ENCODE measurements at places on chromosomes 11 and 22. TPM values are rescaled to one million over a fixed set of nuclear protein-coding genes. Genes with fewer than 3 reads are reported as not detected.

Gene OVCH2
- total RNA-seq: not detected

Gene GDPD4
- total RNA-seq: not detected

Gene C2CD2L
- 3.7 TPM for total RNA-seq

Gene VSTM5
- total RNA-seq: 0.12 TPM

Gene SLC25A22
- total RNA-seq: 10.7 TPM

Gene GRAMD1B
- total RNA-seq: 5.0 TPM

Gene FOLR2
- total RNA-seq: not detected

Gene DBX1
- total RNA-seq: not detected

Gene SLN
- not detected for total RNA-seq

Gene LRRC10B
- total RNA-seq: not detected

Gene FGF19
- total RNA-seq: not detected

Gene CSNK2A3
- total RNA-seq: 1.2 TPM

Gene VWA5A
- 64.4 TPM for total RNA-seq

Gene CNGA4
- total RNA-seq: 0.06 TPM

Gene ABTB2
- 3.1 TPM for total RNA-seq

Gene HBB
- total RNA-seq: not detected

Gene MOV10L1
- total RNA-seq: 7.8 TPM

Gene KDM2A
- 38.3 TPM for total RNA-seq

Gene SLC37A4
- 7.8 TPM for total RNA-seq

Gene SAA2
- not detected for total RNA-seq

Gene LIF
- total RNA-seq: 13.5 TPM

Gene OR4A16
- total RNA-seq: not detected

Gene NDUFS3
- 85.5 TPM for total RNA-seq

Gene APOA5
- total RNA-seq: not detected

Gene SIK2
- 6.6 TPM for total RNA-seq

Gene GGTLC3
- not detected for total RNA-seq

Gene GNAZ
- 1.8 TPM for total RNA-seq

Gene RHOD
- total RNA-seq: 16.8 TPM

Gene CCDC82
- 19.1 TPM for total RNA-seq

Gene TRIM3
- total RNA-seq: 30.3 TPM

Gene TMEM121B
- under 0.01 TPM for total RNA-seq

Gene PLAAT4
- total RNA-seq: 24.6 TPM

Gene C22orf31
- total RNA-seq: not detected

Gene CNTN5
- total RNA-seq: 1.5 TPM

Gene THYN1
- total RNA-seq: 68.7 TPM

Gene BTBD18
- not detected for total RNA-seq

Data from aortic smooth muscle cell (primary cell).